Right ventricle myocardium superior (tissue), 1 donor: ENCODE measurements at places on chromosomes 11 and 22.

- DNase-seq = no peak
These were observed 7.3 kb downstream of the CD6 start for GRCh38 chr11:60978546-60979380.

DNA sequence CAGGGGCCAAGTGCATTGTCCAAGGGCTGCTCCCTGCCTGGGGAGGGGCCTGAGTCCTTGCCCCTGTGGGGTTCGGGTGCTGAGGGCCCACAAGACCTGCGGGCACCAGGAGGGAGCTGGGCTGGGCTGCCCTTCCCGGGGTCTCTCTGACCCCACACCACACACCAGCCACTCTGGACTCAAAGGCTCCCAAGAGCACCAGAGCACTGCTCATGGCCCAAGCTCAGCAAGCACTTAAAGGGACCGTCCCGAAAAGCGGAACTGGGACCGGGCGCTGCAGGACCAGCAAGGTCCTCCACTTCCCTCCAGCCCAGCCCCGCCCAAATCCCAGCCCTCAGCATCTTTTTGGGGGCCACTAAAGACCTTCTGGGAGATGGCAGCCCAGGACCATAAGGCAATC lies 5.3 kb downstream of the LSP1 start:
- no peak for DNase-seq

- no peak for DNase-seq
These were observed 812.2 kb downstream of the BRD1 start for GRCh38 chr22:49015459-49015858.

GRCh38 chr11:65780770-65781151 lies at the start of gene AP5B1:
Gene AP5B1, minus strand, starts transcription at chr11:65780976. Its CDS starts 385 bp downstream, at chr11:65780591.
- DNase-seq = peak; percentile 74

DNA sequence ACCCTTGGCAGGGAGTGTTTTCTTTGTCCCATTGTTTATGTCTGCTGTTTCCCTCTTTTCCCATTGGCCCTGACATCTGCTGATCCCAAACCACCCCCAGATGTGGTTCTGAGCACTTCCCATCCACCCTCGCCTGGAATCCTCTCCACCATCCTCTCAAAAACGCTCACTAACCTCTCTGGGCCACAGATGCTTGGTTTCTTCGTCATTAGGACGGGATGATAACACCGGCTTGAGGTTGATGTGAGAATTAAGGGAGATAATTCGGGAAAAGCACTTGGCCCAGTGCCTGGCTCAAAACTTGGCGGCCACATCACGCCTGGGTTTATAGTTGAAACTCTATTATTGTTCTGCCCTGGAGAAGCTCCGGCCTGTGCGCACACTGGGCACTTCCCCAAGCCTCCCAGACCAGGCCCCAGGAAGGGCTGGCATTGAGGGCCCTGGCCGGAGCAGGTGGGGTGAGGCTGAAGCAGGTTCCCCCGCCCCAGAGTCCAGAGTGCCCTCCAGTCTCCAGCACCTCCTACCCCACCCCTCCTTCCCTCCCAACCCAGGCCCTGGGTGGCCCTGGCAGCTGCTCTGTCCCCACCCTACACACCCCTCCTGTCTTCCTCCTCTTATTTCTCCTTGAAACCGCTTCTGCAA lies 63.7 kb downstream of the CYTH4 start:
- DNase-seq = peak; percentile 51

GRCh38 chr11:13595166-13595565 lies 73.3 kb upstream of the FAR1 start:
- no peak for DNase-seq

- no peak for DNase-seq
These were observed 18.9 kb upstream of the HEPHL1 start for GRCh38 chr11:94002226-94002625.

- DNase-seq = peak; percentile 56
These were observed 88.6 kb downstream of the PLEKHA7 start for GRCh38 chr11:16925561-16926065.

GRCh38 chr11:128926000-128926399 lies 16.7 kb downstream of the TP53AIP1 start:
- DNase-seq = no peak

GRCh38 chr11:27293515-27294417 lies 69.2 kb downstream of the CCDC34 start:
- DNase-seq = no peak

- DNase-seq = no peak
These were observed 290.7 kb downstream of the TBC1D22A start for GRCh38 chr22:47053013-47053725.

DNA sequence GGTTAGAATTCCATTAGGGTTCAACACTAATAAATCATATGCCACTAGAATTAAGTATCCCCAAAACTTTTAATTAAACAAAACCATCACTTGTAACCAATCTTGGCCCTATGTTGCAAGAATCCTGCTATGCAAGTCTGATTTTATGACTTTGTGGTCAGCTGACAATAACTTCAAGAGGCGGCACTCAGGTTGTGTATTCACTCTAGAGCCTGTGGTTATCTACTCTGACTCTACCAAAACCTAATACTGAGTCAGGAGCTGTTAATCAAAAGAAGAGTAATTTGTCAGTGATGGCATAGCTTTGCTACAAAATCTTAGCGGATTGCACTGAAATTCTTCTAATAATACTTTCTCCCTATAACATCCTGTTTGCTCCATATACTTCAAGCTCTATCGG lies 253.7 kb downstream of the AASDHPPT start:
- DNase-seq = no peak

GRCh38 chr11:86418917-86419316 lies 44.2 kb downstream of the CCDC81 start:
- no peak for DNase-seq

GRCh38 chr22:32644252-32645100 lies 157.0 kb upstream of the TIMP3 start:
- DNase-seq = peak; percentile 79

GRCh38 chr11:61744609-61745156 lies 7.8 kb upstream of the MYRF start:
- no peak for DNase-seq

DNA sequence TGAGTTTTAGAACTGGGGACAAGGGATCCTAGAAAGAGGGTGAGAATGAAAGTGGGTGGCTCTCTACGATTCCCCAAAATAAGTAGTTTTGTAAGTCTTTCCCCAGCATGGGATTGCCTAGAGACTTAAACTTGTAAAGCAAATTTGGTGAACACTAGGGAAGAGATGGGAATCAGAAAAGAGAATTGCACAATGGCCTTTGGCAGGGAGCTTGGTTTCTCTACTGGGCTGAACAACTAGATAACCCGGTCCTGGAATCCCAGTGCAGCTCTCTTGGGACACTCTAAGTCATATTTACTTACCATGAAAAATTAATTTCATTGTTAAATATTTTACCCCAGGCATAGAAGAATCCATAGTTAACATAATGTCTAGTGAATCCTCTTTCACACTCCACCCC lies 16.5 kb upstream of the USP18 start:
- DNase-seq = no peak

GRCh38 chr11:130947481-130947880 lies 31.2 kb upstream of the SNX19 start:
- no peak for DNase-seq

DNA sequence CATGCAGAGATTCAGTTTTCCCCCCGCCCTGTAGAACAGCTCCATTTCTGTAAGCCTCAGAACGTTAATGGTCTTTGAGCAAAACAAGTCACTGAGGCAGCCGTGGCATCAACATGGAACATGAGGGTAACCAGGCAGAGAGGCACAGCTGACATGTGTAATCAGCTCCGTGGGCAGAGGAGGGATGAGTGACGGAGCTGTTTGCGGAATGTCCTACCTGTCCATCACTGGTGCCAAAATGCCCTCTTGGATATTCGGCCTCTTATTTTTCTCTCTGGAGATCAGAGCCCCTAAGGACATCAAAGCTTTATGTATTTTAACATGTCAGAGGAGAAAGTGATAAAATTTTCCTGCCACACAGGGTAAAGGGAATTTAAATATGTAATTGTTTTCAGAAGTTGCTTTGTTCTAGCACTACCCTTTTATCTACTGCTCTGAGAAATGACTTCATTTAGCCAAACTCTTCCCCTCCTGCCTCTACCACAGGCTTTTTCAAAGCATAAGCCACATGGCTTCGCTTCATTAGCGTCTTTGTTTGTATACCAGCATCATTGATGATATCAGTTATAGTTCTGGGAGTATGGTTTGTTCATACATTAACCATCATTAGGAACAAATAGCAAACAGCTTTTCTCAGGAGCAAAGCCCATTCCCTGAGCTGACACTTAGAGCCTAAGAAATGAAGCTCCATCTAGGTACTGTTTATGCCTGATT lies 32.9 kb downstream of the C11orf71 start:
- no peak for DNase-seq

GRCh38 chr11:9253086-9253485 lies 12.1 kb downstream of the DENND5A start:
- DNase-seq = no peak

DNA sequence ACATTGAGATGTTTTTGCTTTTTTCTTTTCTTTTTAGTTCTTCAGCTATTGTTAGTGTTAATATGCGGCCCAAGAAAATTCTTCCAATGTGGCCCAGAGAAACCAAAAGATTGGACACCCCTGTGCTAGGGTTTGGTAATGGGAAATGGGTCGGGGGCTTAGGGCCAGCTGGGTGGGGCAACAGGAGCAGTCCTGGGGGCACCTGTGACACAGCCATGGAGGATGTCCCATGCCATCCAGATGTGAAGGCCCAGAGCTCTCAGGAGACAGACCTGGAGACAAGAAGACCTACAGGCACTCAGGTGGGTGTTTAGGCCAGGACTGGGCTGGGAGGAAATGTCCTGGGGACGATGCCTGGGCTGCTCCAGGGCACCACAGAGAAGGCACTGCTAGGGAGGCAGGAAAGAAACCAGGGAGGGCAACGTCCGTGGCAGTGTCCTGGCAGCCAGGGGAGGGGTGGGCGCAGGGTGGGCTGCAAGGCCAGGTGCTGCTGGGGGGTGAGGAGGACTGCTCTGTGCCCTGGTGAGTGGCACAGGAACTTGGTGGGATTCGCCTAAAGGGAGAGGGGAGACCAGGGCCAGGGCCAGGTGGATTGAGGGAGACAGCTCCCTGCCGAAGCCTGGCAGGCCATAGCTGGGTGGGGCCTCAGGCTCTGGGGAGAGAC lies 21.4 kb downstream of the RELT start:
- no peak for DNase-seq
